Activated naive CD4-positive, alpha-beta T cell treated with anti-CD3 and anti-CD28 coated beads, Interleukin-2, amount 50 U/mL, for 72 hours (primary cell): ENCODE measurements at places on chromosomes 3 and 15. TPM values are rescaled to one million over a fixed set of nuclear protein-coding genes. Genes with fewer than 3 reads are reported as not detected.
A peak's percentile ranks its signal among the peaks of the same experiment; 100 is the strongest.

DNA sequence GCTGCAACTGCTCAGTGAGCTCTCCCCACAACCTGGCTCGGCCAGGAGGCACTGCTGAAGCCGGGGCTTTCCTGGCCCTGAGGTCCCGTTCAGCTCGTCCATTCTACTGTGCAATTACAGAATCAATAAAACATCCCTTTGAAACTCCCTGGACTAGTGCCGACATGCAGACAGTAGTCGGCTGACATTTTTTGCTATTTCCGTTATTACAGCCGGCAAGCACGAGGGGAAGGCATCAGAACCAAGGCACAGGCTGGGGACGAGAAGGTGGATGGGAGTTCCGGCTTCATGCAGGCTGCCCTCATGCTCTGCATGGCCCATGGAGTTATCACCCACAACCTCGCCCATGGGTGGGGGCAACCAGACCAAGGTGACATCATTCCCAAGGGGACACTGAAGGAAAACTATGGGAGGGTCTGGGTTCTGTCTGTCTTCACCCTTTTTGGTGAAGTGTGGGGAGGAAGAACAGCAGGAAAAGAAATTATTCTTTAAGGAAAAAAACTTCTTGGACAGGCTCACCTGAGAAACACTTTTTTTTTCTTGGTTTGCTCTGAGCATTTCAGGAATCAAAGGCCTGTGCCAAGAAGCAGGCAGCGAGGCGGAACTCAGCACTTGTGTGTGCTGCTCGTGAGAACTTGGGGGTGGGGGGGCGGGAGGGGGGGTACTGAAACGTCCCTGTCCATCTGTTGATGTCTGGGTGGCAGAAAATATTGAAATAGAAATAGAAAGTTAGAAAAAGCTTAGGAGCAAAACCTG, 154.5 kb downstream of the FOXP1 start:
- no peak for DNase-seq

GRCh38 chr3:55717481-55717880, 230.4 kb upstream of the WNT5A start:
- DNase-seq, result no peak

SPINK8 gene
- total RNA-seq, result not detected

GRCh38 chr15:34821831-34822230, 26.5 kb upstream of the ACTC1 start:
- no peak for DNase-seq

DNA sequence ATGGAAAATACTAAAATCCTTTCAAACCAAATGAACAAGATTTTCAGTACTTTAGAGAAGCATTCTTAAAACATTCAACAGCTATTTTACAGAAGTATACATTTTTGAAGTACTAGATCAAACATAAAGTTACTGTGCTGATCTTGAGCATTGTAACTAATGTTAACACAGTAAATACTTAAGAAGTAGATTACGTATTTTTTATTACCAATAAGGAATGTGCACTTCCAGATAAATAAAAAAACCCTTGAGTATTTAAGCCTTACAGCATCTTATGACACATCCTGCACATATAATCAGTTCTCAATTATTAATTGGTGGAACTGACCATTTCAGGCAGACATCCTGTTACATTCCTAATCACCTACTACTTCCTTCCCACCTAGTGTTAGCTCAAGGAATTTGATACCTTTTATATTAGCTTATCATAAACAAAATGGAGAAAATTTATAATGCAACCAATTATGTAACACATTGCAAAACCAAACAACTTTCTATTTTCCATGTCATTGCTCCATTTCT, 32.8 kb downstream of the COPS2 start:
- DNase-seq, result no peak

PDE12 gene
- 19.0 TPM for total RNA-seq

- DNase-seq, result no peak
Measured at GRCh38 chr15:74525309-74525708, 15.7 kb upstream of the ARID3B start.

DNA sequence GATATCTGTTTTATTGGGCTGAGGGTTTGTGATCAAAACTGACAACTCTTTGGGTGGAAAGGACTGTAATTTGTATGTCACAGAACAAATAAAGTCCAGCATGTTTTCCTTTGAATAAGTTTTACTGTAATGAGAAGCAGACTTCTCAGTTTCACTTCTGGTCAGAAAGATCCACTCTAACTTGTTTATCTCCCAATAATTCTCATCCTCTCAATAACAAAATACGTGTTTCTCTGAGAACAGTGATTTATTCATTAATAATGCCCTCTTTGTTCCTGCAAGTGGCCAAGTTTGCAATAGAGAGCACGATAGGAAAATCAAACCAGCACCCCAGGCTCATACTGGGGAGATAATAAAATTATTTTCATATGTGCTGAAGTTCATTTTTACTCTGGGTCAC, 190.6 kb downstream of the CNTN3 start:
- DNase-seq, result no peak

GRCh38 chr3:24069045-24069444, 124.0 kb downstream of the NR1D2 start:
- no peak for DNase-seq

SCN5A gene
- total RNA-seq, result 0.66 TPM

DNA sequence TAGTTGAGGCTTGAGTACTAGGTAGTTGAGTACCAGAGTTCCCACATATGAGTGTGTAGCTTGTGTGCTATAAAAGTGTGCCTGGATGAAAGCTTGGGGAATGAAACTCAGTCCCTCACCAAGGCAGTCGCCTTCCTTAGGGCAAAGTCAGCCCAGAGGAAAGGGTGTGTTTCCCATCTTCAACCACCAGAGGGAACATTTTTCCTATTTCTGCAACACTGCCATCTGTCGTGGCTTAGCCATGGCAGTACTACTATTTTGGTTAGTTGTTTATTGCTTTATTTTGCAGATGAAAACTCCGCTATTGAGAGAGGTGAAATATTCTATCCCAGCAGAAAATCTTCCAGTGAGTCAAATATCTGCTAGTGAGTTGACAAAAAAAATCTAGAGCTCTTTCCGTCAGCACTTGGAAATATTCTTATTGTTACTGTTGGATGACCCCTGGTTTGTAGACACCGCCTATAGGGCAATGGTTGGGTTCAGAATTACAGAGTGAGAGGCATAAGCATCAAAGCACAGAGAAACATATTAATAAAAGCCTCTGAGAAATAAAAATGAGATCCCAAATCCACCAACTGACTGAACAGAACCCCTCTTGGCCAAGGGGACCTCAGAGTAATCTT, 239.9 kb downstream of the CPNE4 start:
- no peak for DNase-seq

COLQ gene
- total RNA-seq, result 2.9 TPM

GRCh38 chr15:31128919-31129768, 27.6 kb upstream of the TRPM1 start:
- DNase-seq, result peak; percentile 84

HEMK1 gene
- total RNA-seq, result 69.7 TPM

DUOX1 gene
- total RNA-seq, result 0.05 TPM

DNA sequence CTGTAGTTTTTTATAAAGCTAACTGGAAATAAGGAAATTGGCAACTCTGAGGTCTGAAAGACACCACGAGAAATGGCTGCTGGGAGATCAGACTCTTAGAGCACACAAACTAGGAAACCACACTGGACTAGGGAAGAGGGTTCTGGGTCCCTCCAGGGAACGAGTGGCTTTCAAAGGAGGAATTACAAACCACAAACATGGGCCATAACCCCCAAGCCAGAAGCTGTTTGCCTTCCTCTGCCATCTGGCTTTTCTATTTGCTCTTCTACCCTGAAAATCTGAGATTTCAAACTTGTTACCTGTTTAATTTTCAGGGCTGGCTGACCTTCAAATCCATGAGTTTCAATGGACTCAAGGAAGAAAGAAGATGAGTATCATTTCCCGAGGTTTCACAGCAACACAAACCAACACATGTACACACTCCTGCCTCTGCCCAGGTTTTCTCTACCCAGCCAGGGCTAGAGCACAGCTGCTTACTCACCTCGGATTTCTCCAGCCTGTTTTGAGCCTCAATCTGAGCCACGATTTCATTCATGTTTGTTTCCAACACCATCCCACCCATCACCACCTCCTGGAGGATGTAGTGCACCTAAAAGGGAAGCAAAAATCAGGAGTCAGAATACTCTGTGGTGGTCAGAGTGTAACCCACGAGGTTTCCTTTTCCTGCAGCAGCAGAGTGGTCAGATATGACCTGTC, 22.6 kb upstream of the ANPEP start:
- no peak for DNase-seq

GRCh38 chr3:172461530-172462138, 13.4 kb upstream of the GHSR start:
- DNase-seq, result no peak

DNA sequence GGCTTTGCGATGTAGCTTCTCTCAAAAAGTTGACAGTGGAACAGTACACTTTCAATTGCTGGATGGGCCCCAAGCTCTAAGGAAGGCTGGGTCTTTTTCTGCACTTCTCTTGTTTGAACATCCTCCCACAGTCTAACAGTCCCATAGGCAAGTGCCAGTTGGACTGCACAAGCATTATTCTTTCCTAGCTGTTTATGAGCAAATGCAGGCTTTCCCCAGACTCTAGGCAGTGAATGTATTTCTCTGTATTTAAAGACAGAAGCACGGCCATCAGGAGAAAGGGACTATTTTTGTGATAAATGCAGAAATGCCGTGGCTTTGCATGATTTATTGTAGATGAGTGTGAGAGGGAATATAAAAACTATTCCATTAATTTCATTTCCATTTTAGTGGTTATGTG, 539.3 kb upstream of the LMCD1 start:
- no peak for DNase-seq
